ENCODE measurements at places on chromosomes 12 and 14.

DNA sequence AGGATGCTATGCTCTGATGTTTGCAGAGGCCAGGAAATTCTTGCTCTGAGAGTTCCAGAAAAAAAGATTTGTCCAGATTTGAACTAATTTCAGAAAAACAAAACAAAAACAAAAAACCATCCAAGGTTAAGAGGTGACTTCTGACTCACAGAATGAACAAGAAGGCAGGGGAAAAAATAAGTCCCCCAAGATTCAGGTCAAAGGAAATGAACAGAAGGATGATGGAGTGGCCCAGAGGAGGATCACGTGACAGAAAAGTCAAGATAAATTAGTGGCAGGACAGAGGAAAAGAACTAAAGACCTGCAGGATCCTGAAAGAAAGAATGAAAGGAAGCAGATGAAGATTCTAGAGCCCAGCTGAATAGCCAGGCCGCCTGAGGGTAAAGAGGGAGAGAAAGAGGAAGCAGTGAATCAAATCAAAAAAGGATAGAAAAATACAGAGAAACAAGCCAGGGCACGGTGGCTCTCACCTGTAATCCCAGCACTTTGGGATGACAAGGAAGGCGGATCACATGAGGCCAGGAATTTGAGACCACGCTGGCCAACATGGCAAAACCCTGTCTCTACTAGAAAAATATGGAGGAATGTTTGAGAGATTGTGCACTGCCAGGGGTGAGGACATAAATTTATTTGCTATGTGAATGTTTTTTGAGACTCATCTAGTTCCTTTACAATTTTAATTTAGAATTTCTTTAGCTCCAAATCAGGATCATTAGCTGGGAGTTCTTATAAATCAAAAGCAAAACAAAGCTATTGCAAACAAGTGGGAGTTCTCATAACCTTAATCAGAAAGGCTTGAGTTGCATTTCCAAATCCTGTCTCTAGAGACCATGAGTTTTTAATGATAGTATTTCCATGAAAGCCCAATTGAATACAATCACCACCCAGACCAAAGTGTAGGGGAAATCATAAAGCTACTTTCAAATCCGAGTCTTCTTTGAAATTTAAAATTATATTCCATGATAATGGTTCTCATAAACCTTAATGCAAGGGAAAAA is 217.1 kb upstream of the PLEKHG7 start:
- no peak for DNase-seq

- DNase-seq, result peak; percentile 88
These were observed 690 bp upstream of the DTX3 start for GRCh38 chr12:57603815-57604453.

DNA sequence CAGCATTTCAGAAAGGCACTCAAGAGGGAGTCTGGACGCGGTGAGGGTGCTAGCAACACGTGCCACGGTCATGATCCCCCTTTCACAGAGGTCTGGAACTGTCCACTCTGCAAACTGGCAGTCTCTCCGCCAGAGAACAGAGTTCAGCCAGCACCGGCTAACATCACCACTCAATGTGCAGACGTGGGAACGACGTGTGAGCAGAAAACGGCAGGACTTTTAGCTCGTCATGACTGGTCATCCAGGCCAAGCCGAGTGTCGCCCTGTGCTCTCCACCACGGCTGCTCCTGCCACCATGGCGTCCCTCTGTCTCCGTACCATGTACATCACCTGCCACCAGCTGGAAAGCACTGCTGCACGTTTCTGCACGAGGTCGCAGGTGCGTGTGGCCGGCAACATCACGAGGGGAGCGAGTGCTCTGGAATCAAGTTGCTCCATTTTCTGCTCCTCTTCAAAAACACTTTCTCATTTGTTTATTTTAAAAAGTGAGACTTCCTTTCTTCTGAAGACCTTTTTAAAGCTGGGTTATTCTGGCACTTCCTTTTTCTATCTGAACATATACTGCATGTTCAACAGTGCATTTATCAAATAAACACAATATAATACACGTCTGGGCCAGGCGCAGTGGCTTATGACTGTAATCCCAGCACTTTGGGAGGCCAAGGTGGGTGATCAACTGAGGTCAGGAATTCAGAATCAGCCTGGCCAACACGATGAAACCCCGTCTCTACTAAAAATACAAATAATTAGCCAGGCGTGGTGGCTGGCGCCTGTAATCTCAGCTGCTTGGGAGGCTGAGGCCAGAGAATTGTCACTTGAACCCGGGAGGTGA is 28.0 kb downstream of the SLC15A4 start:
- DNase-seq, result no peak

DNA sequence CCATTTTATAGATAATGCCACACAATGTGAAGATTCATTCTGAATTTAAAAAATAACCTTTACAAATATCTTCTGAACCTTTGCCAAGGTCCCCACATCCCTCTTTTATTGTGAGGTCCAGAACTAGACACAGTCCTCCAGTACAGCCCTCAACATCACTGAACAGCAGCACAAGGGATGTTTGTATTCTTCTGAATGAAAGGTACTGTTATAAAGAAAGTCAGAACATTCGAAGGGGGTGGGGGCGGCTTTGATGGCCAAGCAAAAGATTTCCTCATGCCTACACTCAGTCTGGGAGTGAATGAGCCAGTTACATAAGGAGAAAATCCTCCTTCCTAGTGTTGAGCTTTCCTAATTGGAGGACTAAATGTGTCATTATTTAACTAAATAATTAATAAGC is 77.3 kb downstream of the PPM1A start:
- DNase-seq, result no peak

DNA sequence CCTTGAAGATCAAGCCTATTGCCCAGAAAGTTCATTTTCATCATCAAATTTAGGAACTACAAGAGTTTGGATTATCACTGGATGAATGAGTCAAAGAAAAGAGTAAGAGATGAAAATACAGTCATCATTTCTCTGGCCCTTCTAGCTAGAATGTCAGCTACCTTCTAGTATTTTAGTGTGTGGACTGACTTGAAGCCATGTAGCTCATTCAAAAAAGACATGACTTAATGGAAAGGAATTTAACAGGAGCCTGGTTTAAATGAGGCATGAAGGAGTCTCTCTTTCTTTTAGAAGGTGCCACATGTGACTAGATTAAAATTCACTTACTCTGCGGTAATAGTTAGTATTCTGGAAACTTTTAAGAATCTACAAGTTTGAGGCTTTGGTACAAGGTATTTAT is 7.1 kb downstream of the PTHLH start:
- DNase-seq, result no peak

DNA sequence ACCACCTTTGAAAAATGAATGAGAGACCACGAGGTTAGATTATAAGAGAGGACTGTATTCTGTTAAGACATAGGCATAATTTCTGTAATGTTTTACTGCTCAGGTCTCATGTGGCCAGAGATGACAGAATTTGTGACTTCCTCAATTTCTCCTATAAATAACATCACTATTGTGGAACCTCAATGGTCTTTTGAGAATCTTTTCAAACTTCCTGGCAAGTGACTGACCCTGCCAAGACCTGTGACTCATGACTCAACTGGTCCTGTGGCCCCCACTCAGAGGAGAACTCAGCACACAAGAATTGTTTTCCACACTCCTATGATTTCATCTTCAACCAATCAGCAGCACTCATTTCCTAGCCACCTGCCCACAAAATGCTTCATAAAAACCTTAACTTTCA is 508.2 kb upstream of the ATP2B1 start:
- peak; percentile 17 for DNase-seq

GRCh38 chr14:59969319-59969718 is 49.4 kb downstream of the LRRC9 start:
- no peak for DNase-seq

GRCh38 chr14:82414853-82415539 is 881.3 kb upstream of the SEL1L start:
- DNase-seq, result no peak

DNA sequence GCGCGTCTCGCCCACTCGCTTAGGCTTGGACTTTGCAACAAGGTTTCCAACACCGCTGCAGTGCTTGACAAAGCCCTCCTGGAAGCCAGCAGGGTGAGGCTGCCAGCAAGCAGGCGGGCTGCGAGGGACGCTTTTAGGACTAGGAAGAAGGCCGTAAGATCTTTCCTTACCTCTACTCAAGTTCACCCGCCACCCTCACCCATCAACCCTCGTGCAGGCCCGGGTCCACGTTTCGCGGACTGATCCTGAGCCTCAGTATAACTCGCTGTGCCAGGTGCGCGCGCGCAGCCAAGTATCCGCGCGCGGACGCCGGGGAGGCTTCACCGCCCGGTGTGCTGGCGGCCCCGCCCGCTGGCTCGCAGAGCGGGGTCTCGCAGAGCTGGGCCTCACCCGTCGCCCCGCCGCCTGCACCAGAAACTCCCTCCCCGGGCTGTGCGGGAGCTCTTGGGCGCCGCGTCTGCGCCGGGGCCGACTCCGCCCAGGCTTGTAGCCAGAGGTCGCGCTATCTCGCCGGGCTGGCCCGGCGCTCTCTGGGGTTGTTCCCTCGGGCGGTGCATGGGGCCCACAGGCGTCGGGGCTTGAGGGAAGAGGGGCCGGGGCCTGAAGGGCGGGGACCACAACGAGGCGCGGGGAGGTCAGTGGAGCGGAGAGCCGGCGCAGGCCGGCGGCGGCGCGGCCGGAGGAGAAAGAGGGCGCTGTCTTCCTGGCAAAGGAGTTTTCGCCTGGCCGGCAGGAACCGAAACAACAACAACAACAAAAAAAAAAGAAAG is 7.6 kb upstream of the SIX1 start:
- DNase-seq, result peak; percentile 83

- DNase-seq, result peak; percentile 86
These were observed 717 bp downstream of the UBC start for GRCh38 chr12:124913474-124914391.

GRCh38 chr14:88388741-88389282 is 3.4 kb downstream of the SPATA7 start:
- DNase-seq, result no peak

DNA sequence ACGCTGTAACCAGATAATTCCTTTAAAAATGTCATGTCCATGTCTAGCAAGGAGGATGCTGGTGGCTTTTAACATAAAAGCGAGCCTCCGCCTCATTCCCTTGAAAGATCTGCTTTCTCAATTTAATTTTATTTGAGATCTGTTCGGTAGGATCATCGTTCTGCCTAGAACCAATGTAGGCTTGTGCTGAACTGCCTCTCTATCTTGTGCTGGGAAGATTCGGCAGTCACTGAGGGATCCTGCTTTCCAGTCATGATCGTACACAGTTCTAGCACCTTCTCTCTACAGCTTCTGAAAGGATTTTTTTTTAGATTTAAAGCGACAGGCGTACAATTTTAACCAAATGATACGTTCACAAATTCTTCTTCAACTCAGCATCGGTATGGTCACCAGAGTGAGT is 54.3 kb downstream of the PEBP1 start:
- DNase-seq, result no peak

- peak; percentile 83 for DNase-seq
These were observed 85.0 kb downstream of the KIF26A start for GRCh38 chr14:104223101-104224041.

DNA sequence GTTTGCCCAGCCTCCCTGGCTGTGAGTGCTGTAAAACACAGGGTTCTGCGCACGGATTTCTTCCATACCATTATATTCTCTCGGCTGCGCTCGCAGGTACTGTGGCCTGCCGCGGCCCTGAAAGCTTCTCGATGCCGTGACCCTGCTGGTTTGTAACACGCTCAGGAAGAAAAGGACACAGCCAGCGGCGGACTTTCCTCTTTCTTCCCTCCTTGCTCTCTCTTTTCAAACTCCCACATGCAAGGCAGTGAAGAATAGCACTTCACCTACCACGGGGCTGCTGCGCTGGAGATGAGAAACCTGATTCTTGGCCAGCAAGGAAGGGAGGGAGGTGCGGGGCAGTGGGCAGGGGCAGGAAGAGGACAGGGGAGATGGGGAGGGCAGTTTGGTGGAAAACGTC is 130.2 kb downstream of the RBM19 start:
- DNase-seq, result no peak

- DNase-seq, result no peak
These were observed at the start of gene SLC25A47 for GRCh38 chr14:100323121-100323941. SLC25A47 (plus strand) TSS chr14:100323339; CDS start chr14:100323415, 76 bp downstream.

- DNase-seq, result no peak
These were observed 442.7 kb downstream of the BTG1 start for GRCh38 chr12:91702843-91703425.

- DNase-seq, result peak; percentile 43
These were observed 13.4 kb downstream of the TNFAIP2 start for GRCh38 chr14:103136388-103137271.

DNA sequence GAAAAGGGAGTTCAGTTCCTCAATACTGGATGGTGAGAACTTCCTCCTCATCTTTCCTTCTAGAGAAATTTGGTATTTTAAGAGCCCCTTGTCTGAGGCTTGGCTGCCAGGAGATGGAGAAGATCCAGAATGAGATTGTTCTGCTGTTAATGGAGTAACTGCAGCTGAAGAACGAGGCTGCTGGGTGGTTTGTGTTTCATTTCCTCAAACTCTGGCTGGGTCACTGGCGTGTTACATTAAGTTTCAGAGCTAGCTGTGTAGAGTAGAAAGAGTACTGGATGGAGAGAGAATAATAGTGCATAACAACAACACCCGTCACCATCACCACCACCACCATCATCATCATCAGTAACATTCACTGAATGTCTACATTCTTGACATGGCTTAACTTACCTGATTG is 325.0 kb upstream of the TBX3 start:
- no peak for DNase-seq

DNA sequence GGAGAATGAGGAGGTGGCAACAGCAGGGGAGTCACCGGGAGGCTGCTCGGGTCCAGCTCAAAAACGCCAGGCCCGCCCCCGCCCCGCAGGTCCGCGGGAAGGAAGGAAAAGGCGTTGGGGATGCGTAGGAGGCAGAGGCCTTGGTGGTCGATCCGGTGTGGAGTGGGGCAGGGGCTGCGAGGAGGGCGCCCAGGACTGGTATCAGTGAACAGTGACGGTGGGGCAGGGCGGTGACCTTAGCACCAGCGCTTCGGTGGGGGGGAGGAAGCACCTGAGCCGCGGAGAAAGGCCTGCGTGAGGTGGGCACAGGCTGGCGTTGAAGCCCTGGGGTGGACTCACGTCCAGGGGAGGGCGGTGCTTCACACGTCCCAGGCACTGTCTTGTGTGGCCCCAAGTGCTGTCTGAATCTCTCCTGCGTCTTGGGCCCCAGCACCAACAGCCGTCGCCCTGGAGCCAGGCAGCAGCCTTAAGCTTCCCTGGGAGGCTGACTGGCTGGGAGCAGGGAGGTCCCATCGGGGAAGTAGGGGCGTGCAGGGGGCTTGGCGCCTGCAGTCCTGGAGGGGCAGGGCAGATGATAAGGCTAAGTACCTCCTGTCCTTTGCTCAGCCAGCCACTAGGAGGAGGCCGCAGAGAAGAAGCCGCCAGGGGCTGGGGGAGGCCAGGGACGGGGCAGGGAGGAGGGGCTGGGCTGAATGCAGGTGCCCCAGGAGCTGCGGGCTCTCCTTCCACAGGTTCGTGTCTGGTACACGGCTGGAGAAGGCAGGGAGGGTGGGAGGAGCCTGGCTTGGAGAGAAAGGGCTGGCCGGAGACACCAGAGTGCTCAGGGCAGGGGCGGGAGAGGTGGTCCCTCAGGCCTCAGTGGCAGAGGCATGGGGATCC is 26.5 kb downstream of the ZBTB42 start:
- DNase-seq, result no peak

GRCh38 chr12:82817368-82817767 is 130.7 kb downstream of the TMTC2 start:
- no peak for DNase-seq

- no peak for DNase-seq
These were observed 1.1 kb downstream of the CD63 start for GRCh38 chr12:55727643-55728185.

GRCh38 chr12:103827911-103828391 is 13.1 kb downstream of the NT5DC3 start:
- DNase-seq, result no peak

GRCh38 chr12:95325501-95325900 is 107.9 kb downstream of the VEZT start:
- DNase-seq, result no peak

- no peak for DNase-seq
These were observed 23.4 kb upstream of the PRIMA1 start for GRCh38 chr14:93811676-93812075.

All from femur (tissue), 1 donor.